Metanephros (tissue), 2 donors: ENCODE measurements at places on chromosomes 7 and 10. TPM values are rescaled to one million over a fixed set of nuclear protein-coding genes. Genes with fewer than 3 reads are reported as not detected.

TMEM130 gene
- 10.2 TPM for total RNA-seq

MRLN gene
- 26.3 TPM for total RNA-seq

PNLIPRP1 gene
- not detected for total RNA-seq

GATA3 gene
- total RNA-seq = 26.7 TPM

LIPM gene
- not detected for total RNA-seq

AQP1 gene
- total RNA-seq = 143 TPM

CRPPA gene
- total RNA-seq = 6.8 TPM

MMD2 gene
- not detected for total RNA-seq

CYTH3 gene
- total RNA-seq = 63.5 TPM

PAPSS2 gene
- total RNA-seq = 27.6 TPM

FAM237B gene
- total RNA-seq = not detected

ENO4 gene
- total RNA-seq = 2.7 TPM

PRLHR gene
- not detected for total RNA-seq

RTKN2 gene
- 5.7 TPM for total RNA-seq

NRAP gene
- total RNA-seq = 5.0 TPM

PDE6C gene
- total RNA-seq = not detected

PIP gene
- total RNA-seq = not detected

FAM25G gene
- not detected for total RNA-seq

RADIL gene
- total RNA-seq = 2.5 TPM

COA1 gene
- total RNA-seq = 75.8 TPM

ATOH7 gene
- total RNA-seq = 1.5 TPM

UCMA gene
- not detected for total RNA-seq

CPED1 gene
- 40.0 TPM for total RNA-seq

ANKRD1 gene
- 1.3 TPM for total RNA-seq

XPNPEP1 gene
- total RNA-seq = 106 TPM

LIPA gene
- total RNA-seq = 36.6 TPM

PKD2L1 gene
- total RNA-seq = not detected

CPEB3 gene
- total RNA-seq = 4.8 TPM

CAMK1D gene
- total RNA-seq = 12.6 TPM

CTTNBP2 gene
- 16.5 TPM for total RNA-seq

TMEM176B gene
- total RNA-seq = 69.6 TPM

C10orf90 gene
- total RNA-seq = 0.70 TPM

CLDN15 gene
- 10.6 TPM for total RNA-seq

SUN3 gene
- total RNA-seq = not detected

PCLO gene
- total RNA-seq = 7.2 TPM

MLXIPL gene
- total RNA-seq = 9.3 TPM

BTBD16 gene
- total RNA-seq = 0.41 TPM

RAMP3 gene
- total RNA-seq = 25.7 TPM

CELF2 gene
- total RNA-seq = 25.7 TPM

C7orf57 gene
- total RNA-seq = 0.29 TPM

DNAJC30 gene
- 7.5 TPM for total RNA-seq

ARMC3 gene
- 5.5 TPM for total RNA-seq

PON1 gene
- 0.12 TPM for total RNA-seq

ANXA8 gene
- 0.18 TPM for total RNA-seq

ACHE gene
- total RNA-seq = 25.6 TPM

CTAGE6 gene
- total RNA-seq = 0.64 TPM

NUTM2E gene
- 0.76 TPM for total RNA-seq

ELN gene
- total RNA-seq = 108 TPM

CWF19L1 gene
- total RNA-seq = 24.8 TPM
